ENCODE measurements at places on chromosomes 2 and 18. TPM values are rescaled to one million over a fixed set of nuclear protein-coding genes. Genes with fewer than 3 reads are reported as not detected.

DNA sequence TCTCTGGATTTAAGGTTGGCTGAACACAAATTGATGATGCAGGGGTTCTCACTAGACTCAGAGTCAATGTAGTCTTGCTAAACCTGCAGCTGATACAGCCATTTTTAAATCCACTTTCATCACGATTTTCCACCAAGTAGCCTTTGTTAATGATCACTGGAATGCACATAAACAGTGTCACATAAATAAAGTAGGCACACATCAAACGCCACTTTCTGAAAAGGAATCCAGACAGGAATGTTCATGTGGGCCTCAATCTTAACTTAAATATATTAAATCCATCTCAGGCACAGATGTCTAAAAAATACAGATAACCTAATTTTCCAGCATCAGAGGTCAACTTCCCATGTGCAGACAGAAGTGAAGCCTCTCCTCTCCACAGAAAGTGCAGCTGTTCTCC lies 58.3 kb downstream of the LAMA1 start:
- no peak for DNase-seq

DNA sequence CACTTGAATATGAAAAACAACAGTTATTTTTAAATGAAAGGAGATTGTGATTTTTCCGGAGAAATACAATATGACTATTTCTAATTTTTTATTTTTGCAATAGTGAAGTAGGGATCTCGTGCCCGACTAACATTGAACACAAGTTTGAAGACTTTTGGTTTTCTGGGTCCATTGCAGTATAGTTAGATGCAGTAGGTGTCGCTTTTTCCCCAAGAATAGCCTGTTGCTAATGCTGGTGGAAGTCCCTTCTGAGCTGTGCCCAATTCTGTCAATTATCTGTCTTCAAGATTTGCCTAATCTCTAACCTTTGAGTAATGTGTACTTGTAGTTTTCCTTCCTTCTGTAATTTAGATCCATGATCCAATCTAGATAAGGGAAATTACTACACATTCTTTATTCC lies 36.5 kb downstream of the SEMA4F start:
- DNase-seq: peak; percentile 85

DNA sequence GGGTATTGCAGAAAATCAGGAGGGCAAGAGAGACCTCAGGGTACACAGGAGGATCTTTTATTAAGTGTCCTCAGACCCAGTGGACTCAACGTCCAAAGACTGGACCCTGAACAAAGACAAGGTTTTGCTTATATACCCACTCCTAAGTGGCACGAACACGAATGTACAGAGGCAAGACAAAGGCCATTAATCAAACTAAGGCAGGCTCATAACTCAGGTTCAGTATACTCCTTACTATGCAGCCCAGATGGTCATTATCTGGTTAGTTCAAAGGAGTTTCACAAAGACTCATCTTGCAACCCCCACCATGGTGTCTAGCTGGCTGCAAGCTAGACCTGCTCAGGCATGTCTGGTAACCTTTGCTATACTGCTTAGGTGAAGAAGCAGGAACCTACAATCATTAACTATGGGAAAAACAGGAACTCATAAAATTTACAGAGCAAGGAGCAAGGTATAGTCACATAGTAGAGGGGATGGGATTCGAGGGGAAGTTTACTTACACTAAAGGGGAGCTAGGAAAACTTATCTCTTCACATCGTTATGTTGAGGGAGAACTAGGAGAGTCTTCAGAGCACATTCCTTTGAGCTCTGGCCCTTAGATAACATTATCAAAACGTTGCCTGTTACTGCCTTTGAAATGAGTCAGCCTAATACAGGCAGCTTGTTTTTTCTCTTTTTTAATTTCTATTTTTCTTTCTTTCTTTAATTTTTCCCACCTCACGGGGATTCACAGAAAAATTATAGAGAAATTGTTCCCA lies 33.9 kb downstream of the SLC4A3 start:
- peak; percentile 69 for DNase-seq

DNA sequence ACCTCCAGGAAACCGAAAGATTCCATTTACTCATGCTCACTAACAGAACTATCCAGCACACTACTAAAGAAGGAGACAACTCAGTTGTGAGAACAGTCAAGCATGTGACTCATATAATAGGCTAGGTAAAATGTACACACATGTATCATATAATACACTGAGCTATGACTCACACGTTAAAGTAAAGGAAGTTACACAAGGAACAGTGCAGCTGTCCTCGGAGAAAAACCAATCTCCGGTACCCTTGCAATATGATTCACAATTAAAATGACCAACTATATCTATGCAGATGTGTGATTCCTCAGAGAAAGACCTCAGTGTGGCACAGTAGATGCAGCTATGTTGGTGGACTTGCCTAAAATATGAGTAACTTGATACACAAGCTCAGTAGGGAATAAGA lies 76.5 kb downstream of the STRN start:
- peak; percentile 86 for DNase-seq

DNA sequence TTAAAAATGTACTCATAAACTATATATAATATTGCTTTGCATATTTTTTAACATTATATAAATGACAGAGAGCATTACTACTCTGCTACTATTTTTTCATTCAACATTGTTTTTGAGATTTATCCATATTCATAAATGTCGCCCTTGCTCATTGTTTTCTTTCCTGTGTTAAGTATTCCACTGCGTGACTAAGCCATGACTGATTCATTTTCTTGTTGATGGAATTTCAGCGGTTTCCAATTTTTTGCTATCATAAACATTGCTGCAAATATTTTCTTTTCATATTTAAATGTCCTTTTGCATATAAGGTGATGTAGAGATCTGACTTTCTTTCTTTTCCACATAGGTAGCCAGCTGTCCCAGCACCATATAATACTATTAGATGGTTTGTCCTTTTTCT lies 57.6 kb downstream of the SFXN5 start:
- DNase-seq: peak; percentile 64

Gene IL1R2
- 0.57 TPM for total RNA-seq

- DNase-seq: peak; percentile 27
These were observed 26.1 kb downstream of the ITSN2 start for GRCh38 chr2:24334245-24334633.

GRCh38 chr2:191847764-191848163 lies 876 bp upstream of the CAVIN2 start:
- no peak for DNase-seq

DNA sequence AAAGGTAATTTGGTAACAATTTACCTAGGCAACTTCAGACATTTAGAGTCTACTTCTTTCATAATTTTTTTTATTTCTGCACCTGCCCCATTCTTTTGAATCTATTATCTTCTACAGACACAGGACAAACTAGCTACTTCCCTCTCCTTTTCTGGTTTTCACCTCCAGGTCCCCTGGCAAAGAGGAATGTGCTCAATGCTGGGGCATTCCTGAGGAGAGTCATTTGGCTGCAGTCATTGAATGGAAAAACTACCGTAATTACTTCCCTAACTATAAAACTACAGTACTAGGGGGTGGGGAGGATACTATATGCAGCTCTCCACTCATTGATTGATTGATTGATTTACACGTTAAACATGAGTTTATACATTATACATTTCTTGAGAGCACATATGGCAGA lies 11.2 kb upstream of the ARHGAP28 start:
- DNase-seq: no peak

- DNase-seq: no peak
These were observed 5.5 kb upstream of the MAP4K4 start for GRCh38 chr2:101692041-101692440.

- no peak for DNase-seq
These were observed 53.9 kb downstream of the REEP1 start for GRCh38 chr2:86283411-86284030.

GRCh38 chr2:73982140-73982617 lies 2.5 kb upstream of the TET3 start:
- peak; percentile 88 for DNase-seq
